ENCODE measurements at places on chromosomes 6 and 20. TPM values are rescaled to one million over a fixed set of nuclear protein-coding genes. Genes with fewer than 3 reads are reported as not detected.

Gene C6orf163
- 0.62 TPM for total RNA-seq

- peaks cover 3% of the 10 kb centered on the region for H3K4me1 ChIP-seq
- H3K27me3 ChIP-seq: no peaks in the 10 kb centered on the region
- H3K4me3 ChIP-seq: no peak overlapping the region
- no peak overlapping the region for H3K27ac ChIP-seq
Measured at GRCh38 chr6:16956361-16956760, 145.5 kb upstream of the STMND1 start.

- no peaks in the 10 kb centered on the region for H3K4me1 ChIP-seq
- no peaks in the 10 kb centered on the region for H3K27me3 ChIP-seq
Measured at GRCh38 chr20:59809630-59810448, 123.6 kb downstream of the SYCP2 start.

- H3K4me1 ChIP-seq: no peaks in the 10 kb centered on the region
- no peak overlapping the region for H3K4me3 ChIP-seq
- H3K27me3 ChIP-seq: no peaks in the 10 kb centered on the region
- no peak for DNase-seq
- no peaks in the 10 kb centered on the region for H3K36me3 ChIP-seq
Measured at GRCh38 chr20:21968486-21968885, 263.0 kb downstream of the PAX1 start.

GRCh38 chr6:17057322-17057721 is 44.5 kb upstream of the STMND1 start:
- no peak overlapping the region for H3K4me3 ChIP-seq
- peaks cover 22% of the 10 kb centered on the region for H3K4me1 ChIP-seq
- no peaks in the 10 kb centered on the region for H3K27me3 ChIP-seq
- no peaks in the 10 kb centered on the region for H3K36me3 ChIP-seq
- H3K27ac ChIP-seq: no peak overlapping the region

Gene MYB
- 4.4 TPM for total RNA-seq

DNA sequence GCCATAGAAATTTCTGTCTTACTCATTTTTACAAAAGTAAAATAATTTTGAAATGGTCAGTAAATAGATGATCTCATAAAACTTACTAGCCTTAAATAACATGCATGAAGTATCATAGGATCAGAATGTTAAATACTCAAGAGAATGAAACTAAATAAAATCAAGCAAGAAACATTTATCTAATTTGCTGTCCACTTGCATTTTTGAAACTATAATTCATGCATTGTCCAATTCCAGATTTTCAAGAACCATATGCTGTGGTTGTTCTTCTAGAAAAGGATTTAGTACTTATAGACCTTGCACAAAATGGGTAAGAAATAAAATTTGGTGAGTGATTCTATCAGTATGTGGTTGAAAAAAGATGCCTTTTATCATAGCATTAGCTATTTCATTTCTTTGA is 107.0 kb downstream of the STXBP5 start:
- no peak for DNase-seq
- no peaks in the 10 kb centered on the region for H3K27me3 ChIP-seq
- H3K4me3 ChIP-seq: no peak overlapping the region
- peaks cover 10% of the 10 kb centered on the region for H3K36me3 ChIP-seq
